ENCODE measurements at places on chromosomes 2 and 18. TPM values are rescaled to one million over a fixed set of nuclear protein-coding genes. Genes with fewer than 3 reads are reported as not detected.

Gene SH2D6
- total RNA-seq = 1.4 TPM

DNA sequence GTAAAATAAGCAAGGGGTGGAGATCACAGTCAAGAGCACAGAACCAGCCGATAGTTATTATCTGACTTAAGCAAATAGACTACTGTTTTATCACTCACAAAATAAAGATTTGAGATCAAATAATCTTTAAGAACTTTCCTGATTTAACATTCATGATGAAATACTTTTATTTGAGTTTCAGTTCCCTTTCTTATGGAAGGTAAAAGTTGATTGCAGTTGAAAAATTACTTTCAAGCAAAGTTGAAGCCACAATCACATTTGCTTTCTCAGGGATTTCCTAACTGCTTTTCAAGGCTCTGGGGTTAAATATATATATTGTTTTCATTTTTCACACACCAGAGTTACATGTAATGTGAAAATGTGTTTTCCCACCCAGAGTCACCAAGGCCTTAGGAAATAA lies 599.5 kb downstream of the KCNJ3 start:
- H3K4me3 ChIP-seq = no peak overlapping the region
- no peak overlapping the region for H3K27ac ChIP-seq
- H3K27me3 ChIP-seq = no peaks in the 10 kb centered on the region
- H3K36me3 ChIP-seq = no peaks in the 10 kb centered on the region

- no peak overlapping the region for H3K4me3 ChIP-seq
- H3K4me1 ChIP-seq = peaks cover 26% of the 10 kb centered on the region
- no peaks in the 10 kb centered on the region for H3K27me3 ChIP-seq
- no peak for DNase-seq
- H3K36me3 ChIP-seq = no peaks in the 10 kb centered on the region
- H3K27ac ChIP-seq = no peak overlapping the region
Observed at GRCh38 chr2:230961091-230961491, 34.8 kb upstream of the SPATA3 start.

- no peaks in the 10 kb centered on the region for H3K4me1 ChIP-seq
- no peak overlapping the region for H3K27ac ChIP-seq
- no peaks in the 10 kb centered on the region for H3K27me3 ChIP-seq
- H3K36me3 ChIP-seq = peaks cover 28% of the 10 kb centered on the region
- no peak overlapping the region for H3K4me3 ChIP-seq
Observed at GRCh38 chr2:43095533-43096295, 130.7 kb downstream of the ZFP36L2 start.

GRCh38 chr2:209791151-209791550 lies 19.5 kb downstream of the UNC80 start:
- no peak overlapping the region for H3K4me3 ChIP-seq
- no peaks in the 10 kb centered on the region for H3K36me3 ChIP-seq
- no peak for DNase-seq
- no peak overlapping the region for H3K27ac ChIP-seq
- peaks cover 6% of the 10 kb centered on the region for H3K4me1 ChIP-seq
- no peaks in the 10 kb centered on the region for H3K27me3 ChIP-seq

Gene PRKAG3
- not detected for total RNA-seq

Gene C2orf81
- 5.8 TPM for total RNA-seq

- DNase-seq = no peak
- peaks cover 48% of the 10 kb centered on the region for H3K36me3 ChIP-seq
- no peak overlapping the region for H3K27ac ChIP-seq
- H3K27me3 ChIP-seq = no peaks in the 10 kb centered on the region
Observed at GRCh38 chr18:70107091-70107490, 98.4 kb downstream of the RTTN start.

- H3K27ac ChIP-seq = no peak overlapping the region
- no peaks in the 10 kb centered on the region for H3K36me3 ChIP-seq
- DNase-seq = no peak
- H3K27me3 ChIP-seq = peaks cover 11% of the 10 kb centered on the region
- no peak overlapping the region for H3K4me3 ChIP-seq
Observed at GRCh38 chr18:59377613-59378337, 18.7 kb upstream of the LMAN1 start.

DNA sequence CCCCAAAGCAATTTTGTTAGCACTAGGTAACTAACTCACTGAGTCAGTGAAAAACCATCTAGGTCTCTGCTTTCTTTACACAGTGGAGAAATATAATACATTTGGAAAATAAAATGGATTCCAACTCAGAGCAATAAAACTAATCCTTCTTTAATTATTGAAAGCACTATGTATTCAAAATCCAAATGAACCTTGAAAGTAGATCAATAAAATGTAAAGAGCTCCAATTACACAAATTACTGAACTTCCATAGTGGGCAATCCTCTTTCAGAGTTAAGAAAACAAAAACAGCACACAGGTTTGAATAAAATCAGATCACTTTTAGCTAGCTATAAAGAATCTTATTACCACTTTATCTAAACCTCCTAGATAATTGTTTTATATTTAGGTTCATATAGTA lies 208.1 kb downstream of the NR4A2 start:
- no peaks in the 10 kb centered on the region for H3K36me3 ChIP-seq
- no peak overlapping the region for H3K27ac ChIP-seq
- no peaks in the 10 kb centered on the region for H3K27me3 ChIP-seq
- H3K4me3 ChIP-seq = no peak overlapping the region

DNA sequence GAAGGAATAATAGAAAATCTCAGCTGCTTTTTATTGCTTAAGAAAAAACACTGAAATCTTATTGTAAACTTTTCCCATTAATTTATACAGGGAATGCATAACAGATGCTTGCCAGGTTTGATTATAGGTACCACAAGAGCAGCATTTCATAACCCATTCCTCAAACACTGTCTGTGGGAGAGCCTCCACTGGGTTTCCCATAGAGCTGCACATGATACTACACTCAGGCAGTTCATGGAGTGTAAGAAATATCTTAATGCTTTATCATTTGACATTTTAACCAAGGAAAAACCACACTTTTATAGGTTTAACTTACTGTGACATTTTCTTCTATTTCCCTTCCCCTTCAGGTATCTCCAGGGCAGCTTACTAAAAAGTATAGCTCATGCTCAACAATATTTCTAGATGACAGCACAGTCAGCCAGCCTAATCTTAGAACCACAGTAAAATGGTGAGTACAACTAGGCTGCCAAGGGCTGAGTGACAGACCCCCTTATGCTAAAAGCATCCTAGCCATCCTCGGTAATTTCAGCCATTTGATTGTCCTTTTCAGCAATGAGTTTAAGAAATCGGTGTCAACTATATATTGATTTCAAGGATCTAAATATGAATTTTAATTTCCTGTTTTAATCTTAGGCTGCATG lies 22.3 kb downstream of the CCNYL1 start:
- H3K27ac ChIP-seq = no peak overlapping the region
- H3K36me3 ChIP-seq = peaks cover 5% of the 10 kb centered on the region
- no peaks in the 10 kb centered on the region for H3K27me3 ChIP-seq
- no peak for DNase-seq
- peaks cover 5% of the 10 kb centered on the region for H3K4me1 ChIP-seq

GRCh38 chr2:239267288-239267951 lies 133.4 kb downstream of the HDAC4 start:
- H3K4me3 ChIP-seq = peak overlapping the region; percentile 90
- DNase-seq = peak; percentile 85
- H3K27ac ChIP-seq = peak overlapping the region; percentile 97
- peaks cover 62% of the 10 kb centered on the region for H3K4me1 ChIP-seq
- H3K27me3 ChIP-seq = no peaks in the 10 kb centered on the region
- H3K36me3 ChIP-seq = peaks cover 13% of the 10 kb centered on the region

Gene TOGARAM2
- total RNA-seq = 5.2 TPM

Gene KIF5C
- total RNA-seq = 14.2 TPM

DNA sequence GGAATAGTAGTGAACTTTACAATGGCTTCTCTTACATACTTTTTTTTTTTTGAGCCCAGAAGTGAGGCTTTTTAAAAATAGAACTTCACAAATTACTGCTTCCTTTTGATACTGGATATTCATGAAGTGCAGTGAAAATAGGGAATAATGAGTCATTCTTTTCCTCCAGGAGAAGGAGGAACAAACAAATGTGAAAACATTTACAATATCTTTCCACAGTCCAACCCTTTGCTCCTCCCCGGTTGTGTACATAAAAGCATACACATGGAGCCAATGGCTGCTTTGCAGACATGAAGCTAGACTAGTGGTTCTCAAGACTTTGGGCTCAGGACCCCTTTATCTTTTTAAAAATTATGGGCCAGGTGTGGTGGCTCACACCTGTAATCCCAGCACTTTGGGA lies 266.9 kb downstream of the GBX2 start:
- no peak overlapping the region for H3K4me3 ChIP-seq
- no peak overlapping the region for H3K27ac ChIP-seq
- no peaks in the 10 kb centered on the region for H3K4me1 ChIP-seq

Gene UGT1A10
- not detected for total RNA-seq

GRCh38 chr2:153235516-153235915 lies 243.0 kb downstream of the RPRM start:
- peaks cover 20% of the 10 kb centered on the region for H3K4me1 ChIP-seq
- H3K36me3 ChIP-seq = peaks cover 2% of the 10 kb centered on the region
- peak overlapping the region; percentile 28 for H3K4me3 ChIP-seq
- peaks cover 2% of the 10 kb centered on the region for H3K27me3 ChIP-seq

DNA sequence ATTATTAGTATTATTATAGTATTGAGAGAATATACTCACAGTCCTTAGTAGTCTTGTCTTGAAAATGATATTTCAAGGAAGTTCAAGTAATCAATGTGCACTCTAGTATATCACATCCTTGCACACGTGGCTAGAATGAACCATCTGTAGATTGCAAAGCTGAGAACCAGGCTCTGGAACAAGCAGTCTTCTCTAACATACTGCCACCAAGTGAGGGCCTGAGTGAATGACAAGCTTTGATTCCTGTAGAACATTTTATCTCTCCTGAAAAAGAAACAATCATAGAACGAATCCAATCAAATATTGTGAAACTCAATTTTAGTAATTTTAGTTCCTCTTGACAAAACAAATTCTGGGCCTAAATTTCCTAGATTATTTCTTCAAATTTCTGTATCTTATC lies 55.3 kb upstream of the SULT1C3 start:
- no peak overlapping the region for H3K27ac ChIP-seq
- H3K36me3 ChIP-seq = no peaks in the 10 kb centered on the region
- no peak for DNase-seq
- H3K27me3 ChIP-seq = peaks cover 3% of the 10 kb centered on the region
- no peaks in the 10 kb centered on the region for H3K4me1 ChIP-seq

Gene AQP12A
- total RNA-seq = not detected

Gene DNAJC10
- 45.3 TPM for total RNA-seq

DNA sequence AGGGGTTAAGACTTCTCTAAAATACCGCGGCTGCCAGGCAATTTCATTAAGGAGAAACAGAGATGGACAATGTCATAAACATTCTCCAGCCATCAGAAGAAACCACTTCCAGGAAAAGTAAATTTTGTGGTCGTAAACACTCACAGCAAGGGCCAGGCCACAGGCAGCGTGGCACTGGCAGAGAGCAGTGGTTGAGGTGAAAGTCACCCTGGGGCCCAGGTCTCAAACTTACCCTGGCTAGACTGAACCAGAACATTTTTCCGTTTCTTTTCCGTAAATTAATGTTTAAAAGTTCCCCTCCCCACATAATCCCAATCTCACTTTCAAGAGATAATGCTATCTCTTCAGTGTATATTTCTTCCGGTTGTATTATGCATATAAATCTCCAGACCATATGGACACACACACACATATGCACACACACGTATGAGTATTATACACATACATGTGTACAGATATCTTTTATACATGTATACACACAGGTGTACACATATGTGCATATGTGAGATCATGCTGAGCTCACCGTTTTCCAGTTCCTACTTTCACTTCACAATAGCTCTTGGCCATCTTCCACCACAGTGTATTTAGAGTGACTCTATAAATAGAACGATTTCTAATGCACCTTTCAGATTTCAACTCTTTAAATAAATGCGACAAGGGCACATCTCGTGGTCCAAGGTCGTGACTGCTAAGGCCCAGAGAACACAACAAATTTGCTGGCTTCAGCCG lies 90.1 kb downstream of the MALT1 start:
- peaks cover 33% of the 10 kb centered on the region for H3K4me1 ChIP-seq
- no peaks in the 10 kb centered on the region for H3K36me3 ChIP-seq
- peak overlapping the region; percentile 15 for H3K4me3 ChIP-seq
- H3K27me3 ChIP-seq = peaks cover 27% of the 10 kb centered on the region
- DNase-seq = no peak

DNA sequence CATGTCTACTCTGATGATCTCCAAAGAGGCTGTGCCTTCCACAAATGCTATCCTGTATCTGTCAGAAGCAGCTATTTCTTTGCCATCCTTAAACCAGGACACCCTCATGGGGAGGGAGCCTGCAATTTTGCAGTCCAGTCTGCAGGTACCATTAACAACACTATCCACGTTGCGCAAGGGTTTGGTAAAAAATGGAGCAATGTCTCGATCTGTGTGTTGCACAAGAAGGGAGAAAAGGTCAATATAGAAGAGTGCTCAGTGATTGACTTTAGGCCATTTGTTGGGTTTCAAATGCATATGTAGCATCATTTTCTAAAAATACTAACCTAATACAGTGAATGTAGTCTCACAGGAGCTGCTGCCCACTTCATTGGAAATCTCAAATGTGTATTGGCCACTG lies 74.3 kb downstream of the TTN start:
- no peak overlapping the region for H3K27ac ChIP-seq
- H3K4me1 ChIP-seq = no peaks in the 10 kb centered on the region
- H3K36me3 ChIP-seq = peaks cover 4% of the 10 kb centered on the region
- H3K27me3 ChIP-seq = no peaks in the 10 kb centered on the region
- H3K4me3 ChIP-seq = no peak overlapping the region

- H3K4me3 ChIP-seq = no peak overlapping the region
- peaks cover 2% of the 10 kb centered on the region for H3K27me3 ChIP-seq
- peaks cover 12% of the 10 kb centered on the region for H3K4me1 ChIP-seq
- no peak for DNase-seq
- no peak overlapping the region for H3K27ac ChIP-seq
Observed at GRCh38 chr2:217314021-217314460, 454.2 kb upstream of the TNP1 start.

DNA sequence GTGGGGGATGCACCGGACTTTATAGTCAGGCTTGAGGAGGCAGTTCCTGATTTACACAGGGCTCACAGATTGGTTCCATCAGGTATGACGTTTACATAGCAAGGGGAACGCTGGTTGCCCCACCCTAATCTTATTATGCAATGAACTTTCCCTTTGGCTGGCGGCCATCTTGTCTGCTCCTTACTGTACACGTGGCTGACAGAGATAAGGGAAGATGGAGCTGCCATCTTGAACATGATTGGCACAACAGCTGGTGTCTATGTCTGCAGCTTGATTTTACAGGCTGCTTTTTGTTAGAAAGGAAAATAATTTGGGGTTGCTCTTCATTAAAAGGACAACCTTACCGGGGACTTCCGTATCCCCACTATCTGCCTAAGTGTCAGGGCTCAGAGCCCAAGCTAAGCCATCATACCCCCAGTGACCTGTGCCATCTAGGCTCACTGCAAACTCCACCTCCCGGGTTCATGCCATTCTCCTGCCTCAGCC lies 33.5 kb upstream of the ATG16L1 start:
- no peak for DNase-seq
- no peak overlapping the region for H3K27ac ChIP-seq
- H3K36me3 ChIP-seq = no peaks in the 10 kb centered on the region
- H3K27me3 ChIP-seq = no peaks in the 10 kb centered on the region

Gene HNMT
- 0.28 TPM for total RNA-seq

- H3K4me1 ChIP-seq = no peaks in the 10 kb centered on the region
- no peak overlapping the region for H3K4me3 ChIP-seq
- H3K27ac ChIP-seq = no peak overlapping the region
- no peak for DNase-seq
Observed at GRCh38 chr2:51697095-51697494, 665.2 kb upstream of the NRXN1 start.
